Anterior cingulate cortex (tissue), 58 donors: ENCODE measurements at places on chromosomes 12 and 14.

- DNase-seq = no peak
Observed at GRCh38 chr12:18151036-18151435, 61.0 kb upstream of the RERGL start.

- DNase-seq = no peak
Observed at GRCh38 chr14:75409316-75410205, 18.3 kb upstream of the JDP2 start.

DNA sequence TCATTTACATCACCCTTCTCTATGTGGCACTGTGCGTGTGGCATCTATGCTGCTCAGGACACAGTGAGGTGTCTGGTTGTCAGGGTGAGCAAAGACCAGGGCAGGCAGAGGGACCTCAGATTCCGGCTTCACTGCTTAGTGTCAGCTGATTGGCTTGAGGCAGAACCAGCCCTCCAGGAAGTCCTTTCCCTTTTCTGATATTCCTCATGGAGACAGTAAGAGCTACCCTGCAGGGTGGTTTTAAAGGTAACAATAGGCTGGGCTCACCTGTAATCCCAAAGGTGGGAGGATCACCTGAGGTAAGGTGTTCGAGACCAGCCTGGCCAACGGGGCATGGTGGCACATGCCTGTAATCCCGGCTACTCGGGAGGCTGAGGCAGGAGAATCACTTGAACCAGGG, 129.3 kb upstream of the AMIGO2 start:
- DNase-seq = no peak

DNA sequence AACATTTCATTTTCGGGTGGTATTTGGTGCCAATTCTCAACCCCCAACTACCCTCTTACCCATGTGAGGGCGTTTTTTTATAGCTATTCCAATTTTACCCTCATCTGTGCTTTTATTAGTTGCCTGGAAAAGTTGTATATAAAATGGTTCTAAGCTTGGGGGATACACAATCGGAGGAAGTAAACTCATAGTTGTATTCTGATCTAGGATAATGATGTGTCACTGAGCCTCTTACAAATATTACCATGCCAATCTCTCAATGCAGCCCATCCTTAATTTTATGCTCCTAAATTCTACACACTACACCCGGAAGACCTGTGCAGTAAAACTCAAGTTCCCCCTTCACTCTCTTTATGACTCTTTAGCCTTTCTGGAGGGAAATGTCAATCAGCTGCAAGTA, 1206.5 kb upstream of the FLRT2 start:
- no peak for DNase-seq

DNA sequence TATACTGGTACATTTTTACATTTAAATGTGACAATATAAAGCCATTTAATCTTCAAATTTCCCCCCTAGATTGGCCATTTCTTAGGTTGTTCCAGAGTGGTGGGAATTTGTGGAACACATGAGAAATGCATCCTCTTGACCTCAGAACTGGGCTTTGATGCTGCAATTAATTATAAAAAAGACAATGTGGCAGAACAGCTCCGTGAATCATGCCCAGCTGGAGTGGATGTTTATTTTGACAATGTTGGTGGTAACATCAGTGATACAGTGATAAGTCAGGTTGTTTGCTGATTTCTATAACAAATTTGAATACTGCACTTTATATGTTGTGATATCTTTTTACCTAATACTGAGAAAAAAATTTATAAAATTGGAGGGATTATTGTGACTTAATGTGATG, 7.6 kb upstream of the ZNF410 start:
- no peak for DNase-seq

GRCh38 chr14:96095581-96096476, 56.7 kb downstream of the C14orf132 start:
- no peak for DNase-seq

GRCh38 chr14:80659783-80660182, 281.8 kb downstream of the CEP128 start:
- no peak for DNase-seq

GRCh38 chr12:27607591-27607990, 83.6 kb downstream of the PPFIBP1 start:
- no peak for DNase-seq

DNA sequence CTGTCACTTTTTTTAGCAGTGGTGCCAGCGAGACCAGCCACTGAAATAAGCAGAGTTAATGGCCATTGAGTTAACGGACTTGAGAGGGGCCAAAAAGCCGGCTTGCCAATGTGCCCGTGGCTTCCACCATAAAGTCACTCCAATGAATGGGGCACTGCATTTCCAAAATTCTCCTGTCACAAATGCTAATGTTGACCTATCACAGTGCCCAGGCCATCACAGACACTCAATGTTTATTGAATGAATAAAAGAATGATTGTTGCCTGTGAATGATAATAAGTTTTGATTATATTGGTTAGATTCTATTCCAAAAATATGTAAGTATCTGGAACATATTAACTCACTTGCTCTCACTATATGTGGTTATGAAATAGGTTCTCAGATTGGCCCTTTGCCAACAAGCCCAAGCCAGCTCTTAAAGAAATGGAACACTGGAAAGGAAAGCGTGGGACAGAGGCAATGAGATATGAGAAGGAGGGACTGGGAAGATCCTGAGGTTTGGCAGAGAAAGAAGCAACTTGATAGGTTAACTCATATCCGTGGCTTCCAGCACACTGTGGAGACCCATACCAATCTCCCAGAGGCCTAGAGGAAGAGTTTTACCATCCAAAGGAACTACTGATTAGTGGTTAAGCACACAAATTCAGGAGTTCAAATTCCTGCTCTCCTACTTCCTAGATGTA, 108.7 kb downstream of the BTG1 start:
- no peak for DNase-seq

GRCh38 chr12:46554460-46554859, 181.9 kb upstream of the SLC38A2 start:
- no peak for DNase-seq

DNA sequence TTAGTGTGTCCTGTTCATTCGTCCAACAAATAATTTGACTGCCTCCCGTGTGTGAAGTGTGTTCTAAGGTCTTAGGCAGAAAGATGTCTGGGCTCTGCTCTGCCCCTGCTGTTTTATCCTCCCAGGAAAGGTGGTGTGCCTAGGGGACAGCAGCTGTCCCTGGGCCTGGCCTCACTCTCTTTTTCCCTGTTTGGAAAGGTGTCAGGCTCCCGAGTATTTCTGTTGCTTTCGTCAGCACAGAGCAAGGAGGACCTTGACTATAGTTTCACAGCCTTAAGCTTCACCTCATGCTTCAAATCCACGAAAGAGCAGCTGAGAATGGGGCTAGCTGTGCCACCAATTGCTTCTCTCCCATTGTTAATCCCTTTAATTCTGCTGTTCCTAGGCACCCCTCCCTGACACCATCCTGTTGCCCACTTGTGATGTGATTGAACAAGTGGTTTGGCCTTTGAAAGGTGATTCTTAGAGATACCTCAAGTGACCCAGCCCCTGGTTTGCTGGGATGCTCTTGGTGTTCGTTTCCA, 54.2 kb downstream of the TGFB3 start:
- no peak for DNase-seq

GRCh38 chr14:29035134-29035533, 268.5 kb downstream of the FOXG1 start:
- no peak for DNase-seq

GRCh38 chr12:24630446-24630845, 318.5 kb downstream of the BCAT1 start:
- no peak for DNase-seq

DNA sequence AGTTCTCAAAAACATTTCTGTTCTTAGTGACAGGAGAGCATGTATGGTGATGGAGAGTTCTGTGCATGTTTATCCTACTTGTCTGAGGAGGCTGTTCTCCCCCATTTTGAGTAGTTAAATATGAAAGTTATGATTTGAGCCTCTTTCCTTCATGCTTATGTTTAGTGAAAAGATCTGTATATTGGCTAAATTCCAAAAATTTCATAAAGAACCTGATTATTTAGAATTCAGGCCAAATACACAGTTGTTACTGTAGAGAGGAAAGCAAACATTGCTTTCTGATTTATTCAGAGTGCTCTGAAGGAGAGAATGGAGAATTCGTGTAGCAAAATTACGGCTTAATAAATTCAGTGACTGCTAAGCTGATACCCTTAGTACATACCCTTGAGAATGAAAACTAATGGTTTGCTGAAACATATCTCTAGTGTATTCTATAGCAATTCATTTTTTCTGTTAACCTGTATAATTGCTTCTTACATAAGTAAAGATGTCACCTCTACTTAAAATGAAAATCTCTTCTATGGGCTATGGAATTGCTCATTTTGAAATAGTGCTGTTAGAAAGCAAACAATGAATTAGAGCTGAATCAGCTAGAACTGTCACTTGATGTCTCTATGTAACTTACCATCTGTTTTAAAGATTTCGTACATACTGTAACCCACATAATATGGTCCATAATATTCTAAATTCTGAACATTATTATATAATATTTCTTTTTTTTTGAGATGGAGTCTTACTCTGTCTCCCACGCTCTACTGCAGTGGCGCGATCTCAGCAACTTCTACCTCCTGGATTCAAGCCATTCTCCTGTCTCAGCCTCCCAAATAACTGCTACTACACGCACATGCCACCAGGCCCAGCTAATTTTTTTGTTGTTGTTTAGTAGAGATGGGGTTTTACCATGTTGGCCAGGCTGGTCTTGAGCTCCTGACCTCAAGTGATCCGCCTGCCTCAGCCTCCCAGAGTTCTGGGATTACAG, 417.0 kb upstream of the RGS6 start:
- DNase-seq = no peak

DNA sequence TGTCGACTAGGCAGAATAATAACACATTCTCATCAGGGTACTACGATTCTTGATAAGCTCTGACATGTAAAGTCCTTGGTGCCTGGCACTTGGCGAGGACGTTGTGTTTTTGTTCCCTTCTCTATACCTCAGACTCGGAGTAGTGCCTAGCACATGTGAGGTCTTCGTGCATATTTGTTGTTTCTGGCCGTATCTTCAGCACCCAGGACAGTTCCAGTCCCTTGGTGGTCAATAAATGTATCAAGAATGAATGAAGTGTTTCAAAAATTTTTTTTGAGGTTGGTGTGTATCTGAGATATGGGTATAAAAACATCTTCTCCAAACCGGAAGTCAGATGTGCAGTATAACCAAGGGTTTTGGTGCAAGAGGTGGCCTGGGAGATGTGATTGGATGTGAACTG, 198.2 kb downstream of the AACS start:
- DNase-seq = no peak

GRCh38 chr12:14643251-14643650, 53.1 kb downstream of the GUCY2C start:
- no peak for DNase-seq

GRCh38 chr12:5192726-5193125, 149.0 kb downstream of the KCNA5 start:
- no peak for DNase-seq
